Caki2 (cell line): ENCODE measurements at places on chromosomes 13 and 19.

DNA sequence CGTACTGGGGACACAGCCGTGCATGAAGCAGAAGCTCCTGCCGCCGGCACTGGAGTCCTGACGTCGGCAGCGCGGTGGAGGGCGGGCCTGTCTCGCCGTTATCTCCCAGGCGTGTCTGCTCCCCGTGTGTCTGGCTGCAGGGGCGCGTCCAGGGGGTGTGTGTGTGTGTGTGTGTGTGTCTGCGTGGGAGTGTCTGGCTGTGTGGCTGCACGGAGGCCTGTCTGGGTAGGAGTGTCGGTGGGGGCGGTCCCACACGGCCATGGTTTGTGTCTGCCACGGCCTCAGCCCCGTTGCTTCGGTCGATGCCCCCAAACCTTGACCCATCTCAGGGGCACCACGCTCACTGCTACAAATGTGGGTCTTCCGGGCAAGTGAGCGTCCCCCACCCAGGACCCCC, 18.3 kb downstream of the ARID3A start:
- no peak for DNase-seq

DNA sequence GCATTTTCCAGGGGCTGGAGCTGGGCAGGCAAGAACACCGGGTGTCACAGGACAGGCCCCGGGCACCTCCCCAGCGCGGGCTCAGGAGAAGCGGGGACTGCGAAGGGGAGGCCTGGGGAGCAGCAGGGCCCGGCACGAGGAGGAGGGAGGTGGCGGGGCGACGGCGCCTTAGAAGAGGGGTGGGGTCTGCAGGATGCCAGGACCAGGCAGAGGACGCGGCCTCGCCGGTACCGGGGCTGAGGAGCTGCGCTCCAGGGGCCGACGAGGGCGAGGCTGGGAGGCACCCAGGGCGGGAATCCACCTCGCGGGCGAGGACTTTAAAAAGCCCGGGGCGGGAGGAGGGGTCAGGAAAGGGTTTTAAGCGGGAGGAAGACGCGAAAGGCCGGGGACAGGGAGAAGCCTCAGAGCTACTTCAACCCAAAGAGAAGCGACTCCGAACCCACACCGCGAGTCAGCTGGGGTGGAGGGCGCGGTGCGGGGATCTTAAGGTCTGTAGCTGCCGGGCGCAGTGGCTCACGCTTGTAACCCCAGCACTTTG, 665 bp downstream of the ZNF347 start:
- DNase-seq, result no peak

DNA sequence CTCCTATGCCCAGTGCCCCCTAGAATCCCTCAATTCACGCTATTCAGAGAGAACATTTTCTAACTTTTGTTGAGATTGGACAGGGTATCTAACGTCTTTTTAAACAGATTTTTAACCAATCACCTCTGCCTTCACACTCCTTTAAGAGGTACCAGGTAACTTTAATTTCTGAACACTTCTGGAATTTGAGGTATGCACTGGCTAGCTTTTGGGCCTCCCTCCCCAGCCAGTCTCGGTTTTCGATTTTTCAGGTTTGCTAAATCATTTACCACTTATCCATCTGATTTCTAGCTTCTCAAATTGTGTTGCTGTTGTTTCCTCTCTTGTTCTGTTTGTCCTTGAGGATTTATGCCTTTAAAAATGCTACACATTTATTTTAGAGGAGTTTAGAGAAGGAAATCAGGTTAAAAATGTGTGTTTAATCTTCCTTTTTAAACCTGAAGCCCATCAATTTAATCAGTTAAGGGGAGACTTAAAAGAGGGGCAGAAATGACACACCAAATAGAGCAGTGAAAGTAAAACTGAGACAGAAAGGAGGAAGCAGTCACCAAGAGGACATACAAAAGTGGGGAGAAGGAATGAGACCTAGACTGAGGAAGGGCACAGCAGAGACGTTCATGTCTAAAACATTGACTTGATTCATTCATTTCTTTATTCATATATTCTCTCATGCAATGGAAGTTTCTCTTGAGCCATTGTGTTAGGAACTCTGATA, 139.6 kb upstream of the HTR2A start:
- no peak for DNase-seq

- no peak for DNase-seq
These were observed 105.4 kb upstream of the ZNF98 start for GRCh38 chr19:22527554-22527953.

DNA sequence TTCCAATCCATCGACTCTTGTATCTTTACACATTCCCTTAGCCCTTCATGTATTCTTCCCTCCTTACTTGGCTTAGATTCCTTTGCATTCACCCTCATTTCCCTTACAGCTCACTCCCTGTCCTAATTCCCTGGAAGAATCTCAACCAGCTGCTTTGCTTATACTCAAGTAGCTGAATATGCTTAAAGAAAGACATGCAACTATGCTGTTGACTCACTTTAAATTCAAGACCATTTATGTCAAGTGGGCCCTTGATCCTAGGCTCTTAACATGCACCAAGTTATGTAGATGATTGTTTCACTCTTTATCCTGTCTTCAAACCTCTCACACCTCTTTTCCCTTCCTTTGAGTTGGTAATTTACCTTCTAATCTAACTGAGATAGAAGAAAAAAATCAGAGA, 7.4 kb downstream of the CCDC122 start:
- no peak for DNase-seq

GRCh38 chr19:570937-571565, 1.3 kb upstream of the BSG start:
- peak; percentile 45 for DNase-seq

DNA sequence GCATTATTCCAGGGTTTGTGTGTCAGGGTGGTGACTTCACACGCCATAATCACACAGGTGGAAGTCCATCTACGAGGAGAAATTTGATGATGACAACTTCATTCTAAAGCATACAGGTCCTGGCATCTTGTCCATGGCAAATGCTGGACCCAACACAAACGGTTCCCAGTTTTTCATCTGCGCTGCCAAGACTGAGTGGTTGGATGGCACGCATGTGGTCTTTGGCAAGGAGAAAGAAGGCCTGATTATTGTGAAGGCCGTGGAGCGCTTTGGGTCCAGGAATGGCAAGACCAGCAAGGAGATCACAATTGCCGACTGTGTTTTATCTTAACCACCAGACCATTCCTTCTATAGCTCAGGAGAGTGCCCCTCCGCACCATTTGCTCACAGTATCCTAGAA, 18.2 kb upstream of the SLC25A30 start:
- no peak for DNase-seq
